Astrocyte (in vitro differentiated cells and primary cell): ENCODE measurements at places on chromosomes 1 and 21. TPM values are rescaled to one million over a fixed set of nuclear protein-coding genes. Genes with fewer than 3 reads are reported as not detected.

The OR2L13 gene
- total RNA-seq, result not detected in 2 replicates

- no peaks in the 10 kb centered on the region for H3K36me3 ChIP-seq
- H3K4me1 ChIP-seq, result no peaks in the 10 kb centered on the region
- no peak overlapping the region for H3K27ac ChIP-seq
- no peak overlapping the region for H3K4me3 ChIP-seq
These were observed 86.1 kb downstream of the DSCAM start for GRCh38 chr21:40760821-40761220.

The SLC26A9 gene
- total RNA-seq, result not detected in 2 replicates

DNA sequence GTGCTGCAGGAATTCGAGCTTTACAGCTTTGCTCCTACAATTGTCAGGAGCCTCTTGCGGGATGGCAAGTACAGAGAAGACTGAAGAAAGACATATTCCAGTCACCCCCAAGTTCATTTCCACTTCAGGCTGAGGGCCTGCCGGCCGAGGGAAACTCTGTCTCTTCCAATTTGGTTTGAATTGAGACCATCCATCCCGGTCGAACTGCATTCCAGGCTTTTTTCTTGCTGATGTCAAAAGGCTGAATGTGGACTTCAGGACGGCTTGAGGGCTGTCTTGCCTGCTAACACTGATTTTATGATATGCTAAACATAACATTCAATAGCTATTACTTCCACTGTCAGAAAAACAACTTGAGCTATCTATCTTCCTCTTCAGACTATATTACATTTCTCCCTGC, 79.8 kb upstream of the PLXNA2 start:
- H3K36me3 ChIP-seq, result no peaks in the 10 kb centered on the region
- H3K4me1 ChIP-seq, result no peaks in the 10 kb centered on the region
- no peak for DNase-seq
- H3K27ac ChIP-seq, result no peak overlapping the region

The TLR5 gene
- total RNA-seq, result 1.1 and 1.2 TPM in 2 replicates

The ITLN2 gene
- not detected in 2 replicates for total RNA-seq

DNA sequence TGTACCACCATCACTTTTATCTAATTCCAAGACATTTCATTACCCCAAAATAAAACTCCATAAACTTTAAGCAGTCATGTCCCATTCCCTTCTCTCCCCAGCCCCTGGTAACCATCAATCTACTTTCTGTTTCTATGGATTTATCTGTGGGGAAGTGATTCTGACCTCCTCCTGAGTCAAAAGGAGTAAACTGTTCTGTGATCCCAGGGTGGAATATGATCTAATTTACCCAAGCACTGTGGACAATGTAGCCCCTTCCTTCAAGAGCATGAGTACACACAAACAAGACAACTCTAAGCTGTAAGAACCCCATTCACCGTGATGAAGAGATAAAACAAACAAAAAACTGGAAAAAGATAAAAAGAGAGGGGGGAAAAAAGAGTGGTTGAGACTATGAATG, 77.9 kb downstream of the PLPP3 start:
- peaks cover 5% of the 10 kb centered on the region for H3K36me3 ChIP-seq
- DNase-seq, result no peak
- no peaks in the 10 kb centered on the region for H3K27me3 ChIP-seq
- no peak overlapping the region for H3K27ac ChIP-seq

GRCh38 chr1:234253732-234254131, 119.5 kb upstream of the COA6 start:
- no peak overlapping the region for H3K27ac ChIP-seq
- no peaks in the 10 kb centered on the region for H3K4me1 ChIP-seq
- no peaks in the 10 kb centered on the region for H3K36me3 ChIP-seq
- H3K27me3 ChIP-seq, result no peaks in the 10 kb centered on the region

DNA sequence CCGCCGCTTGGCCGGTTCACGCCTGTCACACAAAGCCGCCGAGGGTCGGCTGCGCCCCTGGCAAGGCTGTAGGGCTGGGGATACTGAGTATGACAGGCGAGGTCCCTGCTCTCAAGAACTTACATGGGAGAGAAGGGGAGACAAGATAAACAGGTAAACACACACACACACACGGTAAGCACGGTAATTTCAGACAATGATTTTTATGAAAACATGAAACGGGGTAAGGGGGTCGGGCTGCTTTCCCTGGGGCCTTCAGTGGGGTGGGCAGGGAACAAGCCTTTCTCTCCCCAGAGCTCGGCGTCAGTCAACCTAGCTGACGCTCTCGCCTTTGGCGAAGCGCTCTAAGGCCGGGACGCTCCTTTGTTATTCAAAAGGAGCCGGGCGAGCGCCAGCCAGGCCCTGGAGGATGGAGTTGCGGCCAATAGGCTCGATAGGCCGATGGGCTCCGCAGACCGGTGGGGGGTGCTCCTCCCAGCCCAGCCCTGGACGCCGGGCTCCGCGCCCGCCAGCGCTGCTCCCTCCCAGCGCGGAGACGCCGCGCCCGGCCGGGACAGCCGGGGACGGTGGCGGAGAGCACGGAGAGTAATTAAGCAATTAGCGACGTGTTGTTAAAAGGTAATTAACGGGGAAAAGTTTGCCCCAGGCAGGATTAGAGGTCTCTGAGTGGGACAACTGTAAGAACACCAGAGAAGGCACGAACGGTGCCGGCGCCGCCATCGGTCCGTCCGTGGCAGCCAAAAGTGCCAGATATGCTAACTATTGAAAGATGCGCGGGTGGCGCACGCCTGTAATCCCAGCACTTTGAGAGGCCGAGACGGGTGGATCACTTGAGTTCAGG, 950 bp upstream of the INKA2 start:
- H3K27ac ChIP-seq, result peak overlapping the region; percentile 3
- peak; percentile 60 for DNase-seq
- peak overlapping the region; percentile 65 for H3K4me3 ChIP-seq
- H3K27me3 ChIP-seq, result no peaks in the 10 kb centered on the region
